ENCODE measurements at places on chromosomes 2 and 18.

DNA sequence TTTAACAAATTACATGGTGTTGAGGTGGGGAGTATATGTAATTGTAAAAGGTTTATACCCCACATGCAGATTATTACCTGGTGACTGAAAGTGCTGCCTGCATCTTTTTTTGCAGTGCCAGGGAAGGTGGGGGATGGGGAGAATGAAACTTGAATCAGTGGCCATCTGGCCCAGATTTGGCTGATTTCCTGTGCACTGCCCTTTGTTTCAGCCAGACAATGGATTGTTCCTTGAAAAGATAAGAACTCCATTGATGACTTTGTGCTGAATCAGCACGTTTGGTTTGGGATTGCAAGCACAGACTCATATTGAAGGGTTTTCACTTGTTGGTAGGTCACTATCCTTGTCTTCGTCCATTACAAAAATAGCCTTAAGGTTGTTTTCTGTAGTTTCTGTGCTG is 20.9 kb downstream of the GREB1L start:
- no peak for DNase-seq

GRCh38 chr2:150464986-150465385 is 22.5 kb downstream of the RND3 start:
- no peak for DNase-seq

DNA sequence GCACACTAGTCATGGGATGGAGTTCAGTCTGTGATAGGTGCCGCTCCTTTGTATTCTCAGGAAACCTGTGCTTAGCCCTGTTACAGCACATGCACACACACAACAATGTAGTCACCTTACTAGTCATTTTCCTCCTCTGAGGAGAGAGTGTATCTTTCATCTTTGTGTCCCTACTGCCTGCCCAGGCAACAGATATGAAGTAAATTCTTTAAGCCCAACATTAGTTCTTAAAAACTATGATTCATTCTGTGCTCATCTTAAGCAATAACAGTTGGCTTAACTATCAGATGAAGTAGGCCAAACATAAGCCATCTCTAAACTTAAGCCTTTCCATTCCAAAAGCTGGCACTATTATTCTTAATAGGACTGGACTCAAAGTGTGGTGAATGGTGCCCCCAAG is 186.5 kb downstream of the LNPK start:
- DNase-seq: no peak

- no peak for DNase-seq
These were observed at the start of gene ADAM23 for GRCh38 chr2:206442833-206443734. Gene ADAM23 (plus strand): TSS chr2:206443532. CDS start chr2:206443867, 335 bp downstream.

GRCh38 chr2:16726147-16726546 is 60.5 kb upstream of the CYRIA start:
- DNase-seq: no peak

DNA sequence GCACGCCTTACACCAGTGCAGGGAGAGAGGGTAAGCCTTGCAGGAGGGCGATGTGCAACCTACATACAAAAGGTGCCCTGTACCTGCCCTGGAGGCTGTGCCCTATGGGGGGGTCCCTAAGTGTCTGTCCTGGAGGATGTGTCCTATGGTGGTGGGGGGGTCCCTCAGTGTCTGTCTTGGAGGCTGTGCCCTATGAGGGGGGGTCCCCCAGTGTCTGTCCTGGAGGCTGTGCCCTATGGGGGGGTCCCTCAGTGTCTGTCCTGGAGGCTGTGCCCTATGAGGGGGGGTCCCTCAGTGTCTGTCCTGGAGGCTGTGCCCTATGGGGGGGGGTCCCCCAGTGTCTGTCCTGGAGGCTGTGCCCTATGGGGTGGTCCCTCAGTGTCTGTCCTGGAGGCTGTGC is 216.6 kb downstream of the HDAC4 start:
- DNase-seq: no peak

- no peak for DNase-seq
These were observed 421.3 kb downstream of the LPIN1 start for GRCh38 chr2:12167525-12168317.

GRCh38 chr18:35707674-35708073 is 126.1 kb downstream of the GALNT1 start:
- DNase-seq: no peak

- no peak for DNase-seq
These were observed 245.0 kb upstream of the NT5C1B start for GRCh38 chr2:18834341-18834740.

- DNase-seq: no peak
These were observed 149.7 kb downstream of the ZFP36L2 start for GRCh38 chr2:43076676-43077075.

DNA sequence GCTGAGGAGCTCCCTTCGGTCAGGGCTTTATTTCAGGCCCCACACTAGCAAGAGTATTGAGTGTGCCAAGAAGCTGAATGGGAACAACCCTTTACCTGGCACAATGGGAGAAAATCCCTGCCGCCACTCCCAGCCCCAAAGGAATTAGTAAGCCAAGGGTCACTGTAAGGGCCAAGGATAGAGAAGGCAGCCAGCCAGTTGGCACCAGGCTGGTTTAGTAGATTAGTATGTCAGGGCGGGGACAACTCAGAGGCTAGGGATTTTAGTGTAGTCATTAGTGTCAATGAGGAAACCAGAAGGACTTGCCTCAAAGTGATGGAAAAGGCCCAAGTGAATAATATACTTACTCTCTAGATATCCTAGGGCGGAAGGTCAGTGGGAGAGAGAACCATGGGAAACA is 34.9 kb upstream of the CYP26B1 start:
- no peak for DNase-seq

DNA sequence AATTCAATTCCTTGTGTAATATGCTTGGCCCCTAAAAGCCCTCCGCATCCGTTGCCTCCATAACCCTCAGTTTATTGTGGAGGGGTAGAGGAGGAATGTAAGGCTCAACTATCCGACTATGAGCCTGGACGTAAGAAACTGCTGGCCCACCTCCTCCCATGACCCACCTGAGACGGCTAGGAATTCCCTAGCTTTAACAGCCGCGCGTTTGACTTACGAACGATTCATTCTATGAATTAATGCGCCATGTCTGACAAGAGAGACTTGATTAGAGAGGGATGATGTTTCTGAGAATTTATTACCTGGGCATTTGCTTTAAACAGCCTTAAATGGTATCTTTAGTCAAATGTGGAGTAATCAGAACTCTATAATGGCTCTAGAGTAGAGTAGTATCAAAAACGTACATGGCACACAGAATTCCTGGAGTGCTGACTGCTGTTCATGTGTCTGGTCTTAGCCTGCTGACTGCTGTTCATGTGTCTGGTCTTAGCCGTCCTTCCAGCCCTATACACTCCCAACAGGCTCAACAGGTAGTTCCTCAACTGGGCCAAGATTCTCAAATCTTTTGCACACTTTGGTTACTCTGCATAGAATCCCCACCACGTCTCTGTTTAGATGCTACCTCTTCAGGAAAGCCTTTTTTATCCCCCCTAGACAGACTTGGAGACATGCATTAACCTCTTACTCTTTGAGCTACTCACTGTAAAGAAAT is 899 bp upstream of the GFPT1 start:
- DNase-seq: no peak

DNA sequence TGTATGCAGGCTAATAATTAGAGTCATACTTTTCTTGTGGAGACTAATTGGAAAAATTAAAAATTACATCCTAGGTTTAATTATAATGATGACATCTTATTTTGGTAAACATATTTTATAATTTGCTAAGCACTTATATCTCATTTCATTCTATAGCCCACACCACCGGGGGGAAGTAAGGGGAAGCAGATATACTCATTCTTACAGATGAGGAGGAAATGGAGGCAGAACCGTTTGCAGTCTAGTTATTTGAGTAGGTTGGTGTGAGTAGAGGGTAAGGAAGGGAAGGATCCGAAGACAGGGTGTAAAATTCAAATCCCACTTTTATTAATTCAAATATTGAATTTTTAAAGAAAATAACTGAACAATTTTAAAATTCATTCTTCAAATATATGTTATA is 3.7 kb downstream of the ITGAV start:
- no peak for DNase-seq

- DNase-seq: no peak
These were observed 88.3 kb downstream of the ZNF516 start for GRCh38 chr18:76406791-76407190.

DNA sequence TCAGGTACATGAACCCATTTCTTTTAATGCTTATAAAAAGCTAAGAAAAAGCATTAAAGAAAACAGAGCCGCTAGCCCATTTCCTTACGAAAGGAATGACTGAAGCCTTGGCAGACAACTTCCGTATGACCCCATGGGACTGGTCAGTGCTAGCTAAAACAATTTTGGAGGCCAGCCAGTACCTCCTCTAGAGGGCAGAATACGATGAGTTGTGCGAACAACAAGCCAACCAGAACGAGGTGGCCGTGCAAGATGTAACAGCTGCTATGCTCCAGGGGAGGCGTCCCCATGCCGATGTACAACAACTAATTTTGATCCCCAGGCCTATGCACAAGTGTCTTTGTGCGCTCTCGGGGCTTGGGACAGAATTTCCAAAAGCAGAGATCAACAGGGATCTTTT is 16.7 kb downstream of the MAP3K2 start:
- DNase-seq: no peak

- no peak for DNase-seq
These were observed 345.5 kb downstream of the ERBB4 start for GRCh38 chr2:212193056-212193455.

- no peak for DNase-seq
These were observed 42.3 kb downstream of the R3HDM1 start for GRCh38 chr2:135573620-135574019.

DNA sequence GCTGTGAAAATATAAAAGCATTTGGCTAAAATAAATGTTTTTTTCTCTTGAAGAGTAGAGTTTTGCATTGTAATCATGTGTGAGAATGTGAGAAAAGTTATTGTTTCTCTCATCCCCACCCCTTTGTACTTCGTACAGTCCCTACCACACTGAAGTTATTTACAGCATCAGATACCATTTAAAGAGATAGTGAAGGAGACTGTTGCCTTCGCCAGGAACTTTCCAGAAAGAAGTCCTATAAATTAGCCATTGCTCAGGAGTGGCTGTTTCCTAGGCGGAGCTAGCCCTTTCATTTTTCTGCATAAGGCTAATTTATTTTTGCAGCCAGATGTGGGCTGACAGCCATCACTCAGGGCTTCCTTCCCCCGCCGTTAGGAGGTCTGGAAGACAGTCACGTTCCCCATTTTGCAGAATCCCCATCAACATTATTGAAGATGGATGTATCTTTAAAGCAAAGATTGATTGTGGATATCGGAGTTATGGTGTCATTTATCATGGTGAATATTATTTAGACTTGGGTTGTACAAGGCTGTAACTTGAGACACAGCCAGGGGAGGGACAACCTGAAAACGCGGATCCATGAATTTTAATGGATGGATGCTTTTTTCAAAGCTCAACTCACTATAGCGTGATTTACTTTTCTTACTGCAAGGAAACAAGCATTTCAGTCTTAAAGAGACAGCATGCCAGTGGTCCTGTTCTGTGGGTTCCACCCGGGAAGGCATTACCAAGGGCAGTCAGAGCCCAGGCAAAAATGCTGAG is 17.1 kb downstream of the TSHZ1 start:
- DNase-seq: no peak

DNA sequence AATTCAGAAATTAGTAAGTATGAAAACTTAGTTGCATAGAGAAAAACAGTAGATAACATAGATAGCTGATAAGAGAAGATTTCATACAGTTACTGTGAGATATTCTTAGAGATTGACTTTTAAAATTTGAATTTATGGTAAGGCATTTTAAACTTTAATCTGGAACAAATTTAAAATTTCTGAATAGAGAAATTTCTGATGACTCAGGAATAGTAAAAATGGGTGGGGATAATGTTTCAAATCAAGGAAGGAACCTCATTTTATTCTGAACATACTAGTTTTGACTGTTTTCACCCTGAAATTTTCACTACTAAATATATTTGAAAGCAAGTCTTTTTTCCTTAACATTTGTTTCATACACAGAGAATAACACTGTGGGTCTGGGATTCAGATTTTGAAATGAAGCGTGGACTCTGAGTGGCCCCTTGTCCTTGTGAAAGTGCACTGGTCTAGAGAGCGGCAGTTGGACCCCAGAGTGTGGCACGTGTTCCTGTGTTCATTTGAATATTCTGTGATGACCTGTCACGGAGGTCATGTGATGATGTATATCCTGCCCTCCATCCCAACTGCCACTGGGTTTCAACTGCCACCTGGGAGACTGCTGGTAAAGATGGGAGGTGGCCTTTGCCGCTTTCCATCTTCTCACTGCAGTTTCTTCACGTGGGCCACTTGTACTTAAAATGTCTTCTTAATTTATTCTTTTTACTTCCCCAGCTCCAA is 38.5 kb upstream of the RAB6D start:
- DNase-seq: no peak

DNA sequence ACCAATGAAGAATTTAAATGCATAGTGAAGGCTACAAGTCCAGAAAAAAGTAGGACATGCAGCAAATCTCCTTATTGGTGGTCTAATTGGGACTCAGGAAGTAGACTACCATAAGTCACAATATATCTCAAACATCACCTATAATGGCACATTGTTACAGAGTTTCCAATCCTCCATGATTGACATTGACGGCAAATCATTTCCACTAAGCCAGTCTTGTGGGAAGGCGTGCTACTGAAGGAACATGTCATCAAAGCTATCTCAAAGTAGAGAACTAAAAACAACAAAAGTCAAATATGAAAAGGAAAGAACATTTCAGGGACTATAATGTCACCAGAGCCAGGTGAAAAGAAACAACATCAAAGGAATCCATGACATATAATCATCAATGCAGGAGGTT is 166.4 kb upstream of the PID1 start:
- DNase-seq: no peak

GRCh38 chr18:46706968-46707367 is 49.9 kb downstream of the ST8SIA5 start:
- DNase-seq: no peak

GRCh38 chr2:100928235-100928634 is 73.9 kb upstream of the RPL31 start:
- no peak for DNase-seq

GRCh38 chr2:170897108-170897507 is 31.9 kb upstream of the GORASP2 start:
- DNase-seq: no peak

DNA sequence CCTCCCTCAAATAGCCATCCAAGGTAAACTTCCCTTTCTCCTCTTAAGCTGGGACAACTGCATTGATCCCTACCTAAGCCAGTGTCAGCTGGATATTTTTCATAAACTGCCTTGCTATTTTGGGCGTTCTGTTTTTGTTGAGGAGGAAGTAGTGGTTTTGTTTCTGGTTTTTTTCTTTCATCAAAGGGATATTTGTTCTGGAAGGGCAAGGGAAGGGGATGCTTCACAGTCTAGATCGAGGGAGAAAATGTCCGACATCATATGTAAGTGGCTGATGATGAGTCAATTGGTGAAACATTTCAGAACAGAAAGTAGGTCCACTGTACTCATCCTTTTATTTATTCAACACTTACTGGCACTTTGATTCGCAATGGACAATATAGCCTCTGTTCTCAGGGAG is 31.0 kb downstream of the TANC1 start:
- no peak for DNase-seq

- DNase-seq: no peak
These were observed 39.7 kb downstream of the THUMPD2 start for GRCh38 chr2:39739386-39739785.

- no peak for DNase-seq
These were observed 73.5 kb downstream of the MGAT5 start for GRCh38 chr2:134327367-134327766.
